EL (cell line): ENCODE measurements at places on chromosomes 7 and 10.
A peak's percentile ranks its signal among the peaks of the same experiment; 100 is the strongest.

DNA sequence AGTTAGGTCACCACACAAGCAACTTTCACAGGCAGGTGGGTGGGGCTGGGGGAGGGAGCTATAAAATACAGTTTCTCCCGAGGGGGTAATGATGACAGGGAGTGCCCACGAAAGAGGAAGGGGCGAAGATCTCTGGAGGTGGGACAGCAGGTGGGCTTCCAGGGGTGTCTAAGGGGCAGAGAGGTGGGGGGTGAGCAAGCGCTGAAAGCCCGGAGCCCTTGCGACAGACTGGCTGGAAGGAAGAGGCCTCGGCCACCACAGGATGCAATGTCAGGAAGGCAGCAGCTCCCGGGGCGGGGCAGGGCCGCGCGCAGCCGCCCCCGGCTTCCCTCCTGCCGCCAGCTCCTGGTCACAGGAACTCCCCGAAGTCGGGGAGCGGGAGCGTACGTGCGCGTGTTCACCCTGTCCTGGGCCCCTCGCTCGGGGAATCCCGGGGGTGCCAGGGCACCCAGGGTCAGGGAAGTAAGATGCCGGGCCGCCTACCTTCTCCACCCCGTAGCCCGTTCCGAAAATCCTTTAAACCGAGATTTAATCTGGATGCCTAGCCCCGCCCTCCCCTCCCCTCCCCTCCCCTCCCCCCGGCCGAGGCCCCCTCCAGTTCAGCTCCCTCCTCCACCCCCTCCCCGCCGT is 105.2 kb upstream of the PPIF start:
- DNase-seq, result peak; percentile 74

DNA sequence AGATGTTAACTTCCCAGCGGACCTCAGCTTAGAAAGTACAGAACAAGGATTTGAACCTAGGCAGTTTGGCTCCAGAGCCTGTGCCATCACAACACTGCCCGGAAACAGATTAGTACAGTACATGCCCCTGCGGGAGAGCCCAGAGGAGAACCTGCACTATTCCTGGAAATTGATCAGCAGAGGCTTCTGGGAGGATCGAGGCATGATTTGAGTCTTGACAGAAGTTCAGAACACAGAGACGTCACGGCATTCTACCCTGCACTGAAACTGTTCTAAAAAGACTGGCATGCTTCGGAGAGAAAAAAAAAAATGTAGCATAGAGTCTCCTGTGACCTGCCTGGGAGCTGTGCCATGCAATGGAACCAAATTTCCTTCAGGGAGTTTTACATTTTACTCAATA is 9.2 kb upstream of the IL6 start:
- DNase-seq, result no peak

GRCh38 chr7:97116308-97116707 is 1.2 kb upstream of the SDHAF3 start:
- no peak for DNase-seq

DNA sequence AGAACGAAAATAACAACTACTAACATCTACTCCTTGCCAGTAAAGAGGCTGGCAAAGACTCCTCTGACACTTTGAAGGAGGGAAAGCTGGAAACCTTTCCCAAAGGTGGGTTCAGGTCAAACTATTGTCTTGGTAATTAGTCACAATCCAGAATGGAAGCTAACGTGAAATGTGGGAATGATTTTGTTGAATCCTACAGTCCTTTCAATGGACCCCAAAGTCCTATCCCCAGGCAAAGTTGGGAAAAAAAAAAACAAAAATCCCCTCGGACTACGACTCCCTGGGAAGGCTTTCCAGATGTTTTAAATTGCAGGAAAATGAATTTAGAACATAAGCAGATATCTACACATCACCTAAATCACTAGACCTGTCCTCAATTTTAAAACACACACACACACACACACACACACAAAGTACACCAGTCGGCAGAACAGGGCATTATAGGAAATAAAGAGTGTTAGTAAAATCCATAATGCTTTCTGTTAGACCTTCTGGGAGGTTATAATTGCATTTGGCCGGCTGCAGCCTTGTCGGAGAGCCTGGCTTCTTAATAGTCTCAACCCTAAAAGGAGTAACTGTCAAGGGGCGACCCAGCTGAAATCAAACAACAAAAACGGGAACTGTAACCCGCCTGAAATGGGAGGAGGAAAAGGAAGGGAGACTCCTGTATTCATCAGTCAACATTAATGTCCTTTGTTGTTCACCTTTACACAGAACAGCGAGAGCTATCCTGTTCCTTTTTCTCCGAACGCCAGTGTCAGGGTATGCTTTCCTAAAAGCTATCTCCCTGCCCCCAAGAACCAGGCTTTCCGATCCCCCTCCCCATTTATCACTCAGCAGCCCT is 1.5 kb downstream of the DOCK4 start:
- DNase-seq, result peak; percentile 13

- no peak for DNase-seq
Observed at GRCh38 chr10:131354380-131354779, 42.9 kb upstream of the TCERG1L start.

DNA sequence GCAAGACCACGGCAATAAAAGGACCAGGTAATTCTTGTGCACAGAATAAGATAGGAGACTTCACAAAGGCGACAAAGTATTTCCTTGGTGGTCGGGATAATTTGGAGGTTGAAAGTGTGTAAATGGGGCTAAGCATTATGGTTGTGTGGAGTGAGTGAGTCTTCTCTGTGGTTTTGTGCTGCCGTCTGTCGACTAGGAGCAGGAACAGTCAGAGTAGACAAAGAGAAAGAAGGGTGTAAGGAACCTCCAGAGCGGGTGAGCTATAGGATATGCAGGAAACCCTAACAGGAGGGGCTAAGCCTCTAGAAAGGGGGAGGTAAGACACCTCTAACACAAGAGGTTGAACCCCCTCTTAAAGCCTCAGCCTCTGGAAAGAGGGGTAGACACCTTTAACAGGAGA is 201.6 kb downstream of the SH2D4B start:
- DNase-seq, result no peak

DNA sequence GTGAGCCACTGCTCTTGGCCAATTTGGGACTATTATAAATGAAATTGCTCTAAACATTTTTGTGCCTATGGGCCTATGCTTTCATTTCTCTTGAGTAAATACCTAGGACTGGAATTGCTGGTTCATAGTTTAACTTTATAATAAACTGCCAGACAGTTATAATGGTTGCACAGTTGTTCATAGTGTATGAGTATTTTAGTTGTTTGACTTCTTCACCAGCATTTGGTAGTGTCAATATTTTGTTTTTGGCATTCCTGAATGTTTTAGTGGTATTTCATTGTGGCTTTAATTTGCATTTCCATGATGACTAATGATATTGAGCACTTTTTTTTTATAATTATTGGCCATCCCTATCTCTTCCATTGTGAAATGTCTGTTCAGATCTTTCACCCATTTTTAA is 29.5 kb downstream of the PLEKHA8 start:
- peak; percentile 37 for DNase-seq

DNA sequence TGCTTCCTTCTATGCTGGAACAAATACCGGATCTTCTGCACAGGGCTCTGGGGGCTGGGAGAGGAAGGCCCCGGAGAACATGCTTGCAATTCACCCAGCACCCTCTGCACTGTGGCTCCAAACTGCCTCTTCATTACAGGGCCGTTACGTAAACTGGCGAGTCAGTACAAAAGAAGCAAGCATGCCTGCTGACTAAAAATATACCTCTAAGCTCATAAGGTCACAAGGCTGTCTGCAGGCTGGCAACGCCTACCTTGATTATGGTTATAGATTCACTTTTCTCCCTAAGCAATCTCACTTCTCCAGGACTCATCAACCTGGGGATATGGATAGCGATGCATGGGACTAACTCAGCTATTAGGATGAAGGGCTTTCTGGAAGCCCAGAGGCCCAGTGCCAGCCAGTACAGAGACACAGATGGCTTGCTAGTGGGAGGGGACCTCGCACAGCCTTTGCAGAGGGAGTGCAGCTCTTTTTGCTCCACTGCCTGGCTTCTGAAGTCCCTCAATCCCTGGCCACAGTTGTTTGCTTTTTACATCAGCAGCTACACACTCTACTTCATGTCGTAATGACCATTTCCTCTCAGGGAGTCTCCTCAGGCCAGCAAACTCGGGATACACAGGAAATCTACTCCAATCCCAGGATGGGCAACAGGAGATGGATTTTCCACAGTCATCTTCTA is 96.1 kb downstream of the SH3PXD2A start:
- peak; percentile 71 for DNase-seq

DNA sequence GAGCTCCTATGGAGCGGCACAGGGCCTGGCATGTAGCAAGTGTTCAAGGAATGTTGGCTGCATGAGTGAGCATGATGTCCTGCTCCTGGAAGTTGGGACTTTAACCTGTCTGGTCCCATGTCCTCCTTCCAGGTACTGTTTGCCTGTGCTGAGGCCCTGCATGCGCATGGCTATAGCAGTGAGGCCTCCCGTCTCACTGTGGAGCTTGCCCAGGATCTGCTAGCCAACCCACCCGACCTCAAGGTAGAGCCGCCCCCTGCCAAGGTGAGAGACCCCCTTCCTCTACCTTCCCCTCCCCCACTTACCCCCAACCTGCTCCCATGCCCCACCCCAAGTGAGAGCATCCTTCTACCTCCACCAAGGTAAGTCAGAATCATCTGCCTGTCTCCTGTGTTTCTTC is 8.1 kb downstream of the ZSWIM8 start:
- no peak for DNase-seq

DNA sequence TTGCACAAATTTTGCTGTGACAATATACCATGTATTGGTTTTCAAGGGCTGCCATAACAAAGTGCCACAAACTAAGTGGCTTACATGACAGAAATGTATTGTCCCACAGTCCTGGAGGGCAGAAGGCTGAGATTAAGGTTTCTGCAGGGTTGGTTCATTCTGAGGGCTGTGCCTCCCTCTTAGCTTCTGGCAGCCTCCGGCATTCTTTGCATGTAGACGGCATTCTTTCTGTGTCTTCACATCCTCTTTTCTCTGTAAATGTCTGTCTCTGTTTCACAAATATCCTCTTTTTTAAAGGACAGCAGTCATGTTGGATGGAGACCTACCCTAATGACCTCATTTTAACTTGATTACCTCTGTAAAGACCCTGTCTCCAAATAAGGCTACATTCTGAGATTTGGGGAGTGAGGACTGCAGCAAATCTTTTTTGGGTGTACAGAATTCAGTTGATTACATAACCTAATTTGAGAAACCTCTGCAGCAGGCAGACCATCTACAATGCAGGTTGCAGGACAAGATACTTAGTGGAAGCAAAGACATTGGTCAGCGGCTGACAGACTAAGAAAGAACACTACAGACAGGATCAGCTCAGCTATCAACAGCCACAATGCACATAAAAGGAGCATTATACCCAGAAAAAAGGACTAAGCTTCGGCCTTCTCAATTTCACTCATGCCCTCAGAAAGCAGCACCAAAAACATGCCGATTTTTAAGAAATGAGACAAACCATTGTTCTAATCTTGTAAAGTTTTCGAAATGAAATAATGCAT is 84.6 kb upstream of the FAM3C start:
- no peak for DNase-seq

GRCh38 chr10:3484306-3485056 is 300.5 kb downstream of the KLF6 start:
- DNase-seq, result peak; percentile 40

DNA sequence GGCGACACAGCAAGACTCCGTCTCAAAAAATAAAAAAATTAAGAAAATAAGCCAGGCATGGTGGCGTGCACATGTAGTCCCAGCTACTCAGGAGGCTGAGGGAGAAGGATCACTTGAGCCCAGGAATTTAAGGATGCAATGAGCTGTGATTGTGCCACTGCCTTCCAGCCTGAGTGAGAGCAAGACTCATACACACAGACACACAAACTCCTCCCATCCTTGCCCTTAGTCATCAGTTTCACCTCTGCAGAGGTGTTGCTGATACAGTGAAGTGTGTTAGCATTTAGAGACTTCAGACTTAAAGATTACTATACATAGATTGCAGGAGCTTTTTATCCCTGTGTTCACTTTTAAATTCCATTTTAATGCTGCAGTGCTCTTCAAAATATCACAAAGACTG is 5.5 kb upstream of the H2AZ2 start:
- DNase-seq, result no peak

GRCh38 chr7:50793120-50793946 is 10.6 kb upstream of the GRB10 start:
- DNase-seq, result peak; percentile 65

DNA sequence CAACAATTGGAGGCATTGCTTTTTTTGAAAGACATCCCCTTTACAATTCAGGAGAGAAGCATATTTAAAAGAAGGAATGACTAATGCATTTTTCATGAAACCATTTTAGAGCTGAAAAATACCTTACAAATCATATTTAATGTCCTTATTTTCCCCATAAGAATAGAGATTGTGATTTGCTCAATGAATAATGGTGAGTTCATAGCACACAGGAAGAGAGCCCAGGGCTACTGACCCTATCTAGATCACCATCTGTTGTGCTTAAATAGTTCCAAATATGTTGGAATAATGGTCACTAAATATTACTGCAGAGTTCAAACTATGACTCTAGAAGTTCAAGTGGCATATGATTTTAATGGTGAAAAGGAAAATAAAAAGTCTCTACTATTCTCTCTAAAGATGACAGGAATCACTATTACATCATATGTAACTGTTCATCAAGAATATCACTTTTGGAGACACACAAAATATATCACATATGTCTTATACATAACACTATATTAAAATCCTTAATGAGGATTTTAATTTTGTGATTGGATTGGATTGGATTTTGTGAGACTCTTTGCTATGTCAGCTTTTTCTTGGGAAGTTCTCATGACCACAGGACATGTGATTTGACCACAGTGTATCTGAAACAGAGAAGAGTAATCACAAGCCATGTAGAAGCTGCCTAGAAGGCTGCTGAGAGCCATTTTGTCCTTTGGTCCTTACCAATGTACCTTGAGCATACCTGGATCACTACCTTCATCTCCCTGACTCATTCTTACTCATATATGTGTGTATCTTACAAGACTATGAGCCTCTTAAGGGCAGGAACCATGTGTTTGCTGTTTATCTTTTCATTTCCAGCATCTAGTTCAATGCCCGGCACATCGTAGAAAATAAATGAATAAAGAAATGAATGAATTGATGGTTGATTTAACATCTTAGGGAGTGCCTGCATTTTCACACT is 26.4 kb downstream of the SLC16A9 start:
- DNase-seq, result no peak

DNA sequence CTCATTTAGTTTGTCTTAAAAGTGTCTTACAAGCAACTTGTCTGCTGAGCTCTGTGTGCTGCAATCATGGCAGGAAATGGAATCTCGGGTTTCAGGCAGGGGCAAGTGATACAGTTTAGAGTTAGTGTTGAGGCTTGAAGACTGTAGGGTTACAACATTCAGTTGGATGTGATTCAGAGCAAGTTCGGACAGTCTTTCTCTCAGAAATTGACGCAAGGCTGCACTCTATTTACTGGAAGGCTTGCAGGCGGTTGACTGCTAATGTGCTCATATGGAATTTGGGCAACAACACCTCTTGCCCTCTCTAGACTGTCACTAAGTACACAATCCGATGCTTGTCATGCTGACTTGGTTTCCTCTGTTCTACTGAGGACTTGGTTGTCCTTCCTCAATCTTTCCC is 161.7 kb upstream of the BMPER start:
- DNase-seq, result peak; percentile 58

GRCh38 chr7:135275971-135276580 is 42.4 kb downstream of the STRA8 start:
- DNase-seq, result no peak
